ENCODE measurements at places on chromosomes 12 and 14.

DNA sequence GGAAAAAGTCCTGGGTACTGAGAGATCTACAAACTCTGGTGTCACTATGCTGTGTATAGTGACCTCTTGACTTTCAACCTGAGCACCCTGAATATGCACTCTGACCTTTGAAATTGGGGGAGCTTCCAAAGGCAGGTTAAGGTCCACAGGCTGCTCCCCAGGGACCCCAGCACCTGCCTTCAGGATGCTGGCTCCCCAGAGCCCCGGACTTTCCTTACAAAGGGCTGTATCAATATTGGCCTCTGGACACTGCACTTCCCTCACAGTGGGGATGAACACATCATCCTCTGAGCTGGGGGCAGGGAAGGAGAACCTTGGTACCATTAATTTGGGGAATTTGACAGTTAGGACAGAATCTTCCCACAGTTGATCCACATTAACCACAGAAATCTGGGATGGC lies 14.3 kb downstream of the PLD4 start:
- no peak for DNase-seq

DNA sequence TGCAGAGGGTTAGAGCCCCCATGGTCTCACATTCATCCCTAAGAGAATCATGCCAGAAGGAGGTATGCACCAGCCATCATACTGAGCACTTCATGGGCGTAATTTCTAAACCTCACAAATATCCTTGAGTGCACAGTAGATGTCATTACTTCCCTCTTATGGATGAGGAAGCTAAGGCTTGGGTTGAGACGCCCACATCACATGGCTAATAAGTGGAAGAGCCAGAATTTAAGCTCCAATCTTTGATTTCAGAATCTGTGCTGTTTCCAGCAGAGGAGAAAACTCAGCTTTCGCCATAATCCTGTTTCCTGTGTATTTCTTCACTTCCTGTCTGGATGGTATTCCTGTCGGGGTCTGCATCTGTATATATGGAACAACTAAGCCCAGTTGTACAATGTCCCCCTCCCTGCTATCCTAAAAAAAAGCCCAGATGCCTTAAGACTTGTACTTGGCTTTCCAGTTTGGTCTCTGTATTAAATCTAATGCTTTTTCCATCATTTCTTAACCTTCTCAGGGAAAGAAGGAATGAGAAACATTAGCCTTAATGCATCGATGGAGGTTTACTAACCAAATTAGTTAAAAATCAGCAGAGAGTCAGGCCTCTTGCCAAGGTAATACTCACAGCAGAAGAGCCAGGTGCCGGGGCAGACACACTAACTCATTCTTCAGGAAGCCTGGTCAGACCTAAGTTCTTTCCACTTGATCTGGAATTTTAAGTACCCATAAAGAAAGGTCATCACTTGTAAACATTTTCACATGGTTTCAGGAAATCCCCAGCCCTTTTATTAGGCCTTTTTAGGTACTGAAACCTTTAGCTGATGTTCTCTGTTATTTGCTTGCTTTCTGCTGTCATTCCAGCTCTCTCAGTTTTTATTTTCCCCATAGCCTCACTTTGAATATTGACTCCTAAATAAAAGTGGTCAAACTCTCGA lies 5.3 kb downstream of the ISCU start:
- DNase-seq = no peak

DNA sequence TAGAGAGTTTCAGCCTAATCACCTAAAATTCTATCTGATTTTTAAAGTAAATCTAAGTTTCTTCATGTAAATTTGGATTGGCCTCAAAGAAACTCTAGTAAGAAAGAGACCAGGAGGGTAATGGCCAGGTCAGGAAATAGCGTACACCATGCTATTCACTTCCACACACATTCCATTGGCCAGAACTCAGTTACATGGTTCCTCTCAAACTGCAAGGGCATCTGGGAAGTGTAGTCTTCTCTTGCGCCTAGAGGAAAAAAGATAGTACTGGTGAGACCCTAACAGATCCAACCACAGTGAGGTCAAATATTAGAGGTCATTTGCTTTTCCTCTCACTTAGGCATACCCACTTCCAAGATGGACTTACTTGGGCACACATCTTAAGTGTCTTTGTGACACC lies 39.1 kb downstream of the MBIP start:
- DNase-seq = no peak

DNA sequence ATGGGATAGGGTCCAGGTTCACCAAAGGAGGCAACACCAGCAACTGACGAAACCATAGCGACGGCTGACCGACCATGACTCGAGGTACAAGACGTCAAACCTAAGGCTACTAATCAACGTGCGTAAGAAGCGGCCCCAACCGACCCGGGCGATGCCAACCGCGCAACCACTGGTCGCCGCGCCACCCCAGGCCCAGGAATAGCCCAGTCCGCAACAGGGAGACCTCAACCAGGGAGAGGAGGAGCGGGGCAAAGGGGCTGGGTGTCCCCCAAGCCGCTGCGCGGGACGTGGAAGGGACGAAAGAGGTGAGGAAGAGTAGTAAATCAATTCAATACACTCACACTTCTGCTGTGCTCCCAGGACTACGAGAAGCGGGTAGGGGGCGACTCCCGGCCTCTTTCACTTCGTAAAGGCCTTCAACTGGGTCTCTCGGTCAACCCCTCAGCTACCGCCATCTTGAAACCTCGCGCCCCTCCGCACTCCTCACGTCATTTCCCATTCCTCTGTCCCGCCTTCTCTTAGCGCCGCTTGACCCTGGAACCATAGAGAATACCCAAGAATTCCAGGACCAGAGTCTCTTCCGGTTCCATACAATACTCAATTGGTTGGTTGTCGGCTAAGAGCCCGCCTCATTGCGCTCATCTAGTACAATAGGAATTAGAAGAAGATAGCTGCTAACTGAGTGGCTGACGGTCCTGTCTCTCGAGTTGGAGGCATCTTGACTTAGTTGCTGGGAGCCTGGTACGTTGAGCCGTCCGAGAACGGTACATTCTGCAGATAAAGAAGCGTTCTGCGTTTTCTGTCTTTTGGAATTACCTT lies at the start of the genes C12orf60 and WBP11:
TSS of gene C12orf60 (plus strand) at position 660 of the 819 bp plus-strand sequence. CDS start 19,266 bp downstream, outside the sequence.
TSS of gene WBP11 (minus strand) at position 468 of the 819 bp plus-strand sequence. CDS start 2,095 bp downstream, outside the sequence.
- DNase-seq = peak; percentile 74

- no peak for DNase-seq
These were observed 378.8 kb downstream of the MED13L start for GRCh38 chr12:115898670-115899069.

DNA sequence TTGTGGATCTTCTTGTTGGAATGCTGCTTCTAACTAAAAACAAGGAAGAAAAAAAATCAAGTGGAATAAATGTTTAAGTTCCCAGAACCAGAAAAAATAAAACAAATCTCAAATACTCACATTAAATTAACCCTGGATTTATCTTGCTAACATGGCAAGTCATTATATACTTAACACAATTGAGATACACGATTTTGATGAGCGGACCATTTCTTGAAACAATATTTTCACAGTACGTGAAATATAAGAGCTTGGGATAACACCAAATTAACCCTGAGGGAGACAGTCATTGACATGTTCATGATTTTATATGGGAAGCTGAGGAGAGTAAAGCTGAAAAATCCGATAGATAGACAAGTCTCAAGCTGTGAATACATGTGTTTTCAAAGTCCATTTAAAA lies 128.6 kb downstream of the PTCSC3 start:
- DNase-seq = no peak

GRCh38 chr12:127145241-127145928 lies 1121.6 kb upstream of the TMEM132C start:
- DNase-seq = no peak

Data from GOT3 (cell line).